ENCODE measurements at places on chromosomes 6 and 20.

- no peak for DNase-seq
These were observed 227.5 kb downstream of the ATXN1 start for GRCh38 chr6:16533721-16534136.

GRCh38 chr6:43076464-43077332 is 584 bp downstream of the PTK7 start:
- no peak for DNase-seq

DNA sequence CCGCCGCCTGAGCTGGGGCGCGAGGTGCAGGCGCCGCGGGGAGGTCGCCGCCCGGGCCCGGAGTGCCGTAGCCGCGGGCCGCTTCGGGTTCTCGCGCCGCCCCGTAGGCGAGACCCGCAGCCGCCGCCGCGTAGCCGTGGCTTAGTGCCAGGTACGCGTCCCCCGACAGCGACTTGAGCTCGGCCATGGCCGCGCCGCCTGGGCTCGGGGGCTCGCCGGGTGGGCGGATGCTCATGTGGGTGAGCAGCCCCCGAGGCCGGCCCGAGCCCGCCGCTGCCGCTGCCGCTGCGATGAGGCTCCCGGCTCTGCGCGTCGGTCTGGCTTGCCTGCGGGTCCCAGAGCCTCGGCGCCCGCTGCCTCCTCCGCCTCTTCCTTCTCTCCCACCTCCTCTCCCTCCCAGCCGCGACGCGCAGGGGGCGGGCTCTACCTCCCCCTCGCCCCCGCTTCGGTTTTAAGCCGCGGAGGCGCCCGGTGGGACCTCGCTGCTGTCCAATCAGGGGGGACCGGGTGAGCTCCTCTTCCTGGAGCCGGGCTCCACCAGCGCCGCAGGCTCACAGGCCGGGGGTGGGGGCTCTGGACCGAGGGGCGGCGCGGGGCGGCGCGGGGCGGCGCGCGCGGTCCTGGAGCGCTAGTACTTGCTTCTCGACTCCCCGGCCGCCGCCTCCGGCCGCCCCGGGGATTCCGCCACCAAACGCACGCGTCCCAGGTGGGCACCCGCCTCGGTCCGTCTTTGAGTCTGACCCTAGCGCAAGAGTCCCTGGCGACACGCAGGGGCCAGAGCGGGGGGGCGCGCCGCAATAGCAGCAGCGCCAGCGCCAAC is at the start of gene BHLHE23:
Gene BHLHE23 (minus strand): TSS at position 425 of the 820 bp plus-strand sequence. CDS start 190 bp downstream, at position 235.
- DNase-seq = no peak

DNA sequence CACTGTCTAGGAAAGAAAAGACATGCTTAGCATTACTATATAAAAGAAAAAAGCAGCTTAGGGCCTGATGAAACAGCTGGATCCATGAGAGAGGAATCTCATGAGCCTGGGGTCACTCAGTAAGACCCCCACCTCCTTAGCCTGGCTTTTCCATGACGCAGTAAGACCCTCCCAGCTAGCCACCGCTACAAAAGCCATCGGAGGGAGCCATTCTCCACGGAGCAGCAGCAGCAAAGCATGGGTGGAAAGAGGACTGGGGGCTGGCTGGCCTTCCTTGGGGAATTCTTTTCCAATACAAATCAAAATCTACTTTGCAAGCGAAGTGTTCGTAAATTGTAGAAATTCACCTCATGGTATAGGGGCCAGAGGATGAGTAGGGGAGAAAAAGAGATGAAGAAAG is 91.8 kb downstream of the SOD2 start:
- no peak for DNase-seq

DNA sequence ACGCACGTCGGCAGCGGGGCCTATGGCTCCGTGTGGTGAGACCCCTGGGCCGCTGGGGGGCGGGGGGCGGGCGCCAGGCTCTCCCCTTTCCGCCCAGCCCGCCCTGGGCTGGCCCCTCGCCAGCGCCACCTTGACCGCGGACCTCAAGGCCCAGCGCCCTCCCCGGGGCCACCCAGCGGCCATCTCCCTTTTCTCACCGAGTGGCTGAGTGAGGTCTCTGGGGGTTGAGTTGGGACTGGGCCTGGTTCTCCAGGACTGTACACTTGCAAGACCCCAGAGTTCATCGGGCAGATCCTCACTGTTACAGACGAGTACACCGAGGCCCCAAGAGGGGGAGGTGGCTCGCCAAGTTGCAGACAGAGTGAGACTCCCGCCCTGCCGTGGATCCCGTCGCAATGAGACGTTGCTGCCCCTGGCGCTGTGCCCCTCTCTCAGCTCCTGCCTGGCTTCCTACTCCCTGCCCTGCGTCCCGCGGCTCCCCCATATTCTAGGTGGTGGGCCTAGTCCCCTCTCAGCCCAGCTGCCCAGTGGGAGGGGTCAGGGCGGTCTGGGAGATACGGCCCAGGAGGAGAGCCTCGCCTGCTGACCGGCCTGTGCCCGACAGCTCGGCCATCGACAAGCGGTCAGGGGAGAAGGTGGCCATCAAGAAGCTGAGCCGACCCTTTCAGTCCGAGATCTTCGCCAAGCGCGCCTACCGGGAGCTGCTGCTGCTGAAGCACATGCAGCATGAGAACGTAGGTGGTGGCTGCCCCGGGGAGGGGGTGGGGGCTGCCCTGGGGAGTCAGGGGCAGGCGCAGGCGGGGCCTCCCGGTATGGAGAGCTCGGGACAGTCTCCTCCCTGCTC is 576 bp downstream of the MAPK13 start:
- no peak for DNase-seq

DNA sequence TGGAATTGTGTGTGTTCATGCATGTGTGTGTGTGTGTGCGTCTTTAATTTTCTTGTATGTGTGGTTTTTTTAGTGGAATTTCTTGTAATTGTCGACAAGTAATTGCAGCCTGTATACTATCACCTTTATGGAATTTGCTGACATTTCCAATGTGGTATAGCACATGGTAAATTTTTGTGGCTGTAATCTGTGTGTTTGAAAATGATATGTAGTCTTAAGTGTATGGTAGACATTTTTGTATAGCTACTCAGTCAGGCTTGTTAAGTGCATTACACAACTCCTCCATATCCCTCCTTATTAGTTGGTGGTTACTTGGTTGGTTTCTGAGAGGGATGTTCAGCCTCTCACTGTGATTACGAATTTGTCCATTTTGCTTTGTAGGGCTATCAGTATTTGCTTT is 384.5 kb upstream of the HSF2 start:
- DNase-seq = no peak

DNA sequence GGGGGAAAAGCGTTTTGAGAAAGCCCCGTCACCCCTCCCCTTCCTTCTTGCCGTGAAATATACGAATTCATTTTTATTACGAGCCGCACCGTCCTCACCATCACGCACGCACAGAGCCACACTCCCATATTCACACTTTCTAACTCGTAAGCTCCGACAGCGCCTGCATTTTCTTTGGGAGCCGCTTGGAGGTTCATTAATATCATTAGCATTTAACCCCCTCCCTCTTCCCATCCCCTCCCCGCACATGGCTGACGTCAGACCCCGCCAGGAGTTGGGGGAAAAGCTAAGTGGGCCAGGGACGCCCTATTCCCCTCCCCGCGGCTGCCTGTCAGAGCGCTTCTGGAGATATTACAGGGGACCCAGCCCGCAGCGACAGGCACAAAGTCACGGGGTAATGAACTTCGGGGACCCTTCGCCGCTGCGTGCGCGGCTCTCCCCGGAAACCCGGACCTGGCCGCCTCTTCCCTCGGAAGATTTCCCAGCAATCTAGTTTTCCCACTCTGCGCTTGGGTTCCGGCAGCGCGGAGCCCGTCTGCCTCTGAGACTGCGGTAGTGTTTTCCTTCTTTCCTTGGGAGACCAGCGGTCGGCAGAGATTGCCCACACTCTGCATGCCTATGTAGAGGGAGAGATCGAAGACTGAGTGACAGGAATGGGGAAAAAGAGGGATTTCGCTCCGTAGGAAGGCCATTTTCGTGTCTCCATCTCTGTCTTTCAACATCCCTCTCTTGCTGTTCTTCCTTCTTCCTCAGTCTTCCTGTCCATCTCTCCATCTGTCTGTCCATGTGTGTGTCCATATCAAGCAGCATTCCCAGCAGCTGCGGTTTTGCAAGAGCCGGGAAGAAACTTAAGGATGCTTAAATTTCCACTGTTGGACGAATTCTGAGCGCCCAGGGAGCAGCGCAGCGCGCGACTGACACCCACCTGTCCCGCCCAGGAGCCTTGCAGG is at the start of gene NR2E1:
Gene NR2E1 (plus strand): TSS at position 309 of the 950 bp plus-strand sequence. CDS start 744 bp downstream, outside the sequence.
- no peak for DNase-seq

- DNase-seq = no peak
These were observed 258.3 kb upstream of the MOCS1 start for GRCh38 chr6:40192516-40192915.

DNA sequence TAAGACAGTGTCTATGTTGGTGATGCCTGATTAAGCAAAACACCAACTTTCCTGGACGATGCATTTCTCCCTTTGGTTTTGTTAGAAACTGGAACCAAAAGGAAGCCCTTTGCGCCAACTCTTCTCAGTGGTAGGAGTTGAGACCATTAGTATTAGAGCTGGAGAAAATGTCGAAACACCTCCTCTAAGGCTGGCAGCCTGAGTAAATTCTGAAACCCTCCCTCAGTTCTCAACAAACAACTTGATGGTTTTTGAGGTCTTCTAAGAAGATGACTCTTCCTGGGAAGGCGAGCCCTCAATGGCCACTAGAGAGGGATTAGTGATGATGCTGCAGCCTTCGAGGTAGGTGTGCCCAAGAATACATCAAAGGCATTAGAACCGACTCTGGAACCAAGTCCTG is 78.4 kb upstream of the CCN6 start:
- no peak for DNase-seq

GRCh38 chr20:25215521-25215920 is 20.0 kb downstream of the ENTPD6 start:
- DNase-seq = no peak

- no peak for DNase-seq
These were observed 10.7 kb downstream of the CASS4 start for GRCh38 chr20:56422824-56423189.

DNA sequence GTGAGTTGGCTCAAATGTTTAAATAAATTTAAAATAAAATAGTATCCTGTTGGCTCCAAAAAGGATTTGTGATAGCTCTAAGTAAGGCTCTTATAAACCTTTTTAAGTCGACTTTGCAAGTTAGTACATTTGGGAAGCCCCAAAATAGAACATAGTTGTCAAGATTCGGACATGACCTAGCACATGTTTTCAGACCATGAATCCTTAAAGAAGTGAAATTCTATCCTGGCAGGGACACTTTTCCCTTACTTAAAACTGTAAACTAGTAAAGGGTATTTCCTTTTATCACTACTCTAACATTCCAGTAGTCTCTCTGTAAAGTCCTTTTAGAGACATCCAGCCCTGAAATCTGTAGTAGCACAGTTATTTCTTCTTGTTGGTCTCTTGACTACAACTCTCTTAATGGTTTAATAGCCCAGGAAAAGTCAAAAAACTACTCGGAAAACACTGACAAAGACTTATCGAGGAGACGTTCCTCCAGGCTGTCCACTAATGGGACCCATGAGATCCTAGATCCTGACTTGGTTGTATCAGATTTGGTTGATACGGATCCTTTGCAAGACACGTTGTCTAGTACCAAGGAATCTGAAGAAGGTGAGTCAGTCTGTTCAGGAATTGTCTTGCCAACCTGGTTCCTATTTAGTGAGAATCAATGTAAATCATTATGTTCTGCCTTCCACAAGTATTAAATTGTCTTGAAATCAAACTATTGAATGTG is 83.6 kb downstream of the SCAND1 start:
- DNase-seq = no peak

- no peak for DNase-seq
These were observed 157.5 kb downstream of the TRMT11 start for GRCh38 chr6:126143761-126144251.

GRCh38 chr6:119894811-119895210 is 545.2 kb upstream of the MAN1A1 start:
- no peak for DNase-seq

GRCh38 chr6:9699888-9700287 is 715.0 kb downstream of the TFAP2A start:
- DNase-seq = no peak

- no peak for DNase-seq
These were observed 119.0 kb upstream of the RNF24 start for GRCh38 chr20:4134355-4134834.

DNA sequence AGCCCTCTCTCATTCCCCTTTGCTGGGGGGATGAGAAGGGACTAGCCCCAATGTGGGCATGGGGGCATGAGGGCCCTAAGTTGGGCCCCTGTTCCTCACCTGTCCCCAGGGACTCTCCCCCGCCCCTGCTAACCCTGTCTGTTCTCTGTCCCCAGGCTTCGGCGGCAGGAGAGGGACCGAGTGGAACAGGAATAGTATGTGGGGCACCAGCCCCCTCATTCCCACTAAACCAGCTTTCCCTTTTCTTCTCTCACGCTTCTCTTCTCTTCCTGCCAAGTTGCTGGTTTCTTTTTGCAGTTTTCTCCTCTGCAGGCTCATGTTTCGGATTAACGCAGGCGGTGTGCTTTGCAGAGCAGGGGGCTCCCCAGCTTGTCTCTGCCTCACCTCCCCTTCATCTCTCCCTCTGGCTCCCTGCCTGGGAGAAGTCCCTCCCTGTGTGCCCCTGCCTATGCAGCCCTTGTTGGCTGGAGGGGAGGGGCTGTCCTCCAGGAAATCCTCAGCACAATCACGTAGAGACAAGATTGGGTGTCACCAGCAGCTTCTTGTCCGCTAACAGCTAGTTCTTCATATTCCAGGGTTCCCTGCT is 7.9 kb downstream of the TMEM63B start:
- DNase-seq = no peak

DNA sequence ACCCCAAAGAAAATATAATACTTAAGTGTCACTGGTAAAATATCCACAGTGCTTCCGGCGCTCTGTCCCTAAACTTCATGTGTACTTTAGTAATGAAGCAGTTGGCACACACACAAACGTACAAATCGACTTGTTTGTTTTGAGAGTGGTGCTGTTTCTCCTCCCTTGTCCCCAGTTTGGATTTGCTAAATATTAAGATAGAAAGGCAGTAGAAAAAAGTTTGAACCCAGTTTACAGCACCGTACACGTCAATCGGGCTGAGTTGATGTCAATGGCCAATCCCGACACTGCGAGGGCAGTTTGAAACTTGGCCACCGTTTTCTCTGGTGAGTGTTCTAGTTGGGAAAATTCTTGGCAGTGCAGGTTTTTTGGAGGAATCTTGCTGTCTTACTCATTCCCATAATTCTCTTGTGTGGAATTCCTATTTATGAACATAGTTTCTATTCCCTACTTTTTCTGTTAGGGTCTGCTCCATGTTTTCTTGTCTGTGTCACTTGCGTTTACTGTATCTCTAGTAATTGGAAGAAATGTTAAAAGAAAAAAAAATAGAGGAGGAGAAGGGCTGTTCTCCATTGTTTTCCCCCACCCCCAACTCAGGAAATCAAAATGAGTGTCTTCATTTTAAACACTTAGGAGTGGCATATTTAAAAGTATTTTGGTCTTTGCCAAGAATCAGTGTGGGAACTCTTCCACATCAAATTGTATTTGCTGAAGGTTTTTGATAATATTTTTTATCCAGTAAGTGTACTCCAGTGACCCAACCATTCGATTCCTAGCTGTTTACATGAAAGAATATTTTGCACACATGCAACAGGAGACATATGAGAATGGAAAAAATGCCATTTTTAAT is 72.3 kb downstream of the OR2B2 start:
- no peak for DNase-seq

DNA sequence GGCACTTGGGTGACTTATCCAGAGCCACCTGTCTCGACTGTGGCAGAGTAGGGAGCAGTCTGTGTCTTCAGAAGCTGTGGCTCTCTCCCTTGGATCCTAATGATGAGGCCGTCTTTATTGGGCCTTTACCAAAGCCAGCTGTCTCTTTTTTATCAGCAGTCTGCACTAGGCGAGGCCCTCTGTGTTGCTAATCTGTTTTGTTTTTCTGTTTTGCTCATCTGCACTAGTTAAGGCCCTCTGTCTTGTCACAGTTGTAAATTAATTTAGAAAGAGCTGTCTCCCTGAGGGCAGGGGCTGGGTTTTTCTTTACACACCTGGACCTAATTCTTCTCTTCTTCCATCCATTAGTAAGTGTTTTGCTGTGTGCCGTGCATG is 45.0 kb downstream of the CDS2 start:
- no peak for DNase-seq

GRCh38 chr20:57047281-57048026 is 219.0 kb downstream of the BMP7 start:
- no peak for DNase-seq
